ENCODE measurements at places on chromosomes 5 and 9.
A peak's percentile ranks its signal among the peaks of the same experiment; 100 is the strongest.

DNA sequence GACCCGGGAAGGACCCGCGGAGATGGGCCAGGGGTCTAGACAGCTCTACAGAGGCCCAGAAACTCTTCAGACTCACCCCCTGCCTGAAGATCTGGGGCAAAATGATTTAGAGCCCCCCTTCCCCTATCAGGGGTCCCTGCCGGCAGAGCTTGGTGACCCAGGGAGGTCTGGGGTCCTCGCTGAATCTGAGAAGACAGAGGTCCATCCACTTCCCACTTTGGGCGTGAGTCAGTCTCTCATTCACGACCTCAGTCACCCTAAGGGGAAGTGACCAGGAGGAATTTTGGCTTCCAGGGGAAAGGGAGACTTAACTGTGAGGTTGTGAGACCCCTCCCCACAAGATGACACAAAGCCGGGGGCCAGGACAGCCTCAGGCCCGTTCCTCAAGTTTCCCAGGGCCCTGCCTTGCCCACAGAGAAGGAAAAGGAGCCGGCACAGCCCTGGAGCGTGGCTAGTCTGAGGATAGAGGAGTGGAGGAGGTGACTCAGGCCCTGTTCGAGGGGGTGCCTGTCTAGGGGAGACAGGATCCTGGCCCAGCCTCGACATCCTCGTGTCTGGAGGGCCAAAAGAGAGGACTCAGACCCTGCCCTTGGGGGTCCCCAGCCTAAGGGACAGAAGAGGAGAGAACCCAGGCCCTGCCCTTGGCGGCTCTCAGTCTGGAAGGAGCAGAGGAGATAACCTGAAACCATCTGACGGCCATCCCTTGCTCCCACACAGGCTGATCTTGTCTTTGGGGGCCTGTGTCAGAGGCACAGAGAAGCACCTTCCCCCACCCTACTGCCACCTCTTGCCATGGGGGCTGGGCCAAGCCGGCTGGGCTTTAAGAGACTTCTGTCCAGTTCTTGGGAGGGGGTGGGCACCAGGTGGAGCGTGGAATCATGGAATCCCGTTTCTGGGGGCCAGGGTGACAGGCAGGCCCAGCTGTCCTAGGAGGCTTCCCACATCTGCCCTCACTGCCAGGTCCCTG, 889 bp downstream of the PDLIM4 start:
- peak; percentile 46 for DNase-seq

DNA sequence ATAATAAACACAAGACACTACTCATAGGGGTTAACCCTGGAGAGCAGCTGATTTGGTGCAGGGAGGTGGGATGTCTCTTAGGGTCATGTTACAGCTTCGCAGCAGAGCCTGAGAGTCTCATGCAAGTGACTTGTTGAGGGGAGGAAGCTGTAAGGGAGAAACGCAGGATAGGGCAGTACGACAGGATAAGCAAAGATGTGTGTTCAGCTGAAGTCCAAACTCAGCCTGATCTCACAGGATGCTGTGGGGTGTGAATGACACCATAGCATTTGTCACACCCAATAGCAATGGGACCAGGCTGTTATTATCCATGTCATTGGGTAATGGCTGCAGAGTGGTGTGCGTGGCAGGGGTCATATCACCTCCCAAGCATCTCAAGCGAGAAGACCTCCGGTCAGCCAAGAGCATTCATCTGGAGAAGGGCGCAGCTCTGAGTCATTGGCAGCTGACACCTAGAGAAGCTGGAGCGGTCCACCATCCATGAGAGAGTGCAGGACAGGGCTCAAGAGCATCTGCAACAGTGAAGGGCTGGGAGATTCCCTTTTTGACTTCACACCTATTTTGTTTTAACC, 49.2 kb upstream of the RPL26L1 start:
- DNase-seq = peak; percentile 84

DNA sequence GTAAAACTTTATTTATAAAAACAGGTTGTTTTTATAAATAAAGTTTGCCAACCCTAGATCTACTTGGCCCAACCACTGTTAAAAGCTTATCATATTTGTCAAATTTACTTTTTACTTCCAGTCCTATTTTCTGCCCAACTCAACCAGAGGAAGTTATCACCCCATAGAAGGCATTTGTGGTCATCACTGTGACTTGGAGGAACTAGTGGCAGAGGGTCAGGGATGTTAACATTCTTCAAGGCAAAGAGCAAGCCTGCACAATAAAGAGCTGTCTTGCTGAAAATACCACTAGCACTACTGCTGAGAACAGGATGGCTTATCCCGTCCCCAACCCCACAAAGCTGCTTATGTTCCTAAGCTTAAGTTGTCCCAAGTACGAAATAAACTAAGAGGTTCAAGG, 22.3 kb downstream of the TTC33 start:
- no peak for DNase-seq

GRCh38 chr5:171865471-171865870, 79.9 kb downstream of the SMIM23 start:
- no peak for DNase-seq

DNA sequence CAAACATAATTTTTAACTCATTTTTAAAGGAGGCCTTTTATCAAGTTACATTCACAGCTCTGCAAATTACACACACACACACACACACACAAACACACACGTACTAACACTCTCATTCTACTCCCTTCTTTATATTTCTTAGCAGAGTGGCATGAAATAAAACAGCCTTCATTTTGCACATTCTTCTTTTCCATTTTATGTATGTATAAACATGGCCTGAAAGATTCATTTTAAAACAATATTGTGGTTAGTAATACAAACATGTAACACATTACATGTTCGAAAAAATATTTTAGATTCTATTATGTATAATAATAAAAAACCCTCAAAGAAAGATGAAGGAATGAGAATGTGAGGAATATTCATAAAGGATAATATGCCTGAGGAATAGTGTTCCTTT, 86.0 kb upstream of the ITGA2 start:
- no peak for DNase-seq

- peak; percentile 37 for DNase-seq
Observed at GRCh38 chr5:150595466-150596031, 44.9 kb upstream of the SYNPO start.

Measured in skin of body (tissue), 3 donors.